Left lobe of liver (tissue), 2 donors: ENCODE measurements at places on chromosomes 4 and X. TPM values are rescaled to one million over a fixed set of nuclear protein-coding genes. Genes with fewer than 3 reads are reported as not detected.

The FAT4 gene
- 3.9 TPM for total RNA-seq

The AFAP1 gene
- total RNA-seq: 1.3 TPM

The MTMR8 gene
- 0.25 TPM for total RNA-seq

The XK gene
- total RNA-seq: 1.5 TPM

The RGN gene
- total RNA-seq: 188 TPM
